HAP-1 (cell line): ENCODE measurements at places on chromosomes 13 and 19.

DNA sequence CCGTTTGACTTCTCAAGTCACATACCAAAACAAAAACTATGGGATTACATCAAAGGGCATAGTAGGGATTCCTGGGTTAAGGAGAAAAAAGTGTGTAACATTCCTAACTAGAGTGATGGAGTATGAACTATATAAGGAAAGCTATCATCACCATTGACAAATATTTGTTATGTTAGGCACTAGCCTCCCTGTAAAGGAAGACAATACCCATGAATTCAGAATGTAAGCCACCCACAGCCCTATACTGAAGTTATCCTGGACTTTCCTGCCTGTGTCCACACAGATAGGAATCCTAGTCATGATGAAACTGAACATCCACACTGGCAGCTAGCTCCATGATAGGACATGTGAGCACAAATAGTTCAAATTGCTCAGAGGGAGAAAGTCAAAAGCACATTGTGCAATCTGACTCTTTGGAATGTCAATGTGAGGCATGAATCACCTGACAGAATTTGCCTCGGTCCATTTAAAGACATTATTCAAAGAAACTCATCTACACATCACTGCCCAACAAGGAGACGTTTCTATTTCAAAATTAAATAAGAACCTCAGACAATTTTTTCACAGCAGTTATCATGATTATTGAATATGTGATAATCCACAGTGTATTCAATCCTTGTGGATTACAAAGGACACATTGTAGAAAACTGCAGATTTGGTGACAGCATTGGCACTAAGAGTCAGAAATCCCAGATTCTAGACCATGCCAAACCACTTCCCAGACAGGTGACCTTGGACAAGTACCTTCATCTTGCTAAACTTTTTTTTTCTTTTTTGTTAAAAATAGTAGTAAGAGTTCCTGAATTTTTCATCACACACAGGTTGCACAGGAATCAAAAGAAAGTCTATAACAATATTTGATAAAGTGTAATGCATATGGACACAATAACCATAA is 529.3 kb downstream of the IRS2 start:
- no peak for DNase-seq

DNA sequence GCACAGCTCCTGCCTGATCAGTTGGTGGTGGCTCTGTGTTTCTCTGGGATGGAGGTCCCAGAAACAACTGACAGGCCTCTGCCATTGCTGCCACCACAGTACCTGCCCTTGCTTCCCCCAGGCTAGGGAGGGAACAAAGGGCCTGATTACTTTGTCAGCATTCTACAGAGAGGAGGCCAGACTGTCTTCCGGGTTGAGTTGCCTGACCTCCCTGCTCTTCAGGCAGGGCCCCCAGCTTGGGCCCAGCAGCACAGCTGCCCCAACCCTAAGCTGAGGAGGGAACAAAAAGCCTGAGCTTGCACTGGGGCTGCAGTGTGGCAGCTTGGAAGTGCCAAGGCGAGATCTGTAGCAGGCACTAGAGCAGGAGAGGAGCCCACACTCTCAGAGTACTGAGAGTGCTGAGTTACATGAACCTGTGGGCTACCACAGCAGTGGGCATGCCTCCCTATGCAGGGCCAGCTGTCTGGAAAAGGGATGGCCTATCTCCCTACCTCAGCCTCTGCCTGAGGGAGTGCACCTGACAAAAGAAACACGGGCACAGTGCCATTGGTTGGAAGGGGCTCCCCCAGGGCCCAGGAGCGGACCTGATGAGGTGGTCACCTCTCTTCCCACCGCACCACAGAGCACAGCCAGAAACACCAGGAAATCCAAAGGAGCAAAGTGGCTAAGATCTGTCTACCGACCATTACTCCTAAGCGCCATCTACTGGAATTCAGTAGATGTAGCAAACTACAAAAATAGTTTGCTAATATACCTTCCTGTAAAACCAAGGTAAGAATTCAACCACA is 24.4 kb downstream of the SLC25A15 start:
- no peak for DNase-seq

- DNase-seq: no peak
Observed at GRCh38 chr13:100823448-100823847, 148.9 kb upstream of the TMTC4 start.

DNA sequence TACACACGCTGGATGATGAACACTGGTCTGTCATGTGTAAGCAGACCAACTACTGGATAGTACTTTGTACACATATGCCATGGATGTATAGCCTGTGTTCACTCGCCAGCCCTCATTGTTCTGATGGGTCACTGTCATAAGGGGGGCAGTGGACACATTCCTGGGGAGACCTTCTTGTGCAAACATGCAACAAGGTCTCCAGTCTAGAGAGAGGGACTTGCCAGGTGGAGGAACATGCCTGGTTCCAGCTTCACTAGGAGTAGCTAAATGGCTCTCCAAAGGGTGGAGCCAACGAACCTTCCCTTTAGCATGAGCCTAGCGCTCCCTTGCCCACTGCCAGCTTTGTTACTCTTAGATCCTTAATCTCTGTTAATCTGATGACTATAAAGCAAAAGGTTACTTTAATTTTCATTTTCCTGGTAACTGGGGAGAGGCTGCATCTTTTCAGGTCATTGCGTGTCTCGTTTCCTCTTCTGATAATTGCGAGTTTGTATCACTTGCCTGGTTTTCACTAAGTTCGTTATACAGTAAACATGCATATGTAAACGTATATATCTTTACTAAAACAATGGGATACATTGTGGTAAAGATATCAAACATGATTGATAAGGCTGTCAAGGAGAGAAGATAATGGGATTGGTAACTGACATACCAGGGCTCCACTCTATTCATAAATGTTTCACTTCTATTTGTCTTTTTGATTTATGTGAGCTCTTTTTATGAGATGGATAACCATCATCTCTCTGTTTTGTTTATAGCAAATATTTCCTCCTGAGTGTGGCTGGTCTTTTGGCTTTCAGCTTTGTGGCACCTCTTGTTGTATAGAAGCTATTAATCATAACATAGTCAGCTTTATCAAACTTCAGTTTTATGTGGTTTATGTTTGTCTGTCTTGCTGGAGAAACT is 235.2 kb upstream of the SGCG start:
- no peak for DNase-seq

DNA sequence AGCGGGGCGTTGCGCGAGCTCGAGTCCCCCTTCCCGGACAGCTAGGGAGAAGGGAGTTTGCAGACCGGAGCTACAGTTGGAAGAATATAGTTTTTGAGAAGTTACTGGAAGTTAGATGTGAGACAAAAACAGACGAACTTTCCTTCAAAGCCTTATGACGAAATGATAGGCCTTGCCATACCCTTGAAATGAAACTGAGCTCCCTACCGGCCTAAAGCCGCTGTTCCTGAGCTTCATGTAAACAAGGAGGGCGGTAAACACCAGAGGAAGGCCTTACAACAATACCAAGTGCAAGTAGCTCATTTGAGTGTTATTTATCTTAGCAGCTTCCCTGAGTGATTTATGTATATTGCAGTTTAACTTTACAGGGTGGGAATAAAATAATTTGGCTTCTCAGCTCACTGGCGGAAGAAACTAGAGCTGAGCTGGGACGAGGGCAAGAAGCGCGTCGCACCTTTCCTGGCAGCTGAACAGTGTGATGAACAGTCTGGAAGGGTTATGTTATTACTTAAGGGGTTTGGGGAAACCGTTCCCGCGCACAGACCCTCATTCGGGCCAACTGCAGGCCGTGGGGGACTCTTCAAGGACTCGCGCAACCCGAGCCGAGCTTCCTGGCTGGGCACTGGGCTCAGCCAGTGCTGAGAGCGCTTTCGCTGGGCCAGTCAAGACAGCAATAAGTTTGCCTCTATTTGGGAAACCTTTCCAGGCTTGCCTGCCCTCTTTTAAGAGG is 111.2 kb downstream of the KCNRG start:
- DNase-seq: no peak

DNA sequence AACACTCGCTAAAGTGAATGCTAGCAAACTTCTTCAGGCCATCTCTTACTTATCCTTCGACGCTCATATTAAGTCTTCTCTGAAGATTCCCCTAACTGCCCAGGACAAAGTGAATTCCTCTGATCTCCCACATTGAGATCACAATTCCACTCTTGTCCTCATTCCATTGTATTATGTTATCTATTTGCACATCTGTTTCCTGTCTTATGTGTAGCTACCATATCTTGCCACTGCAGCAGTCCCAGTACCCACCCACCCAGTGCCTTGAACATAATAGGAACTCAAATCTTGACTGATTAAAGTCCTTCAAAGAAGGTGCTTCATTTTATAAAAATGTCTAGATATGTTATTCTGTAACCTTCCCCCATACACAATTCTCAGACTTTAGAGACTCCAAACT is 702.3 kb downstream of the DIAPH3 start:
- DNase-seq: no peak

- no peak for DNase-seq
Observed at GRCh38 chr13:44257796-44258195, 115.8 kb upstream of the SERP2 start.

DNA sequence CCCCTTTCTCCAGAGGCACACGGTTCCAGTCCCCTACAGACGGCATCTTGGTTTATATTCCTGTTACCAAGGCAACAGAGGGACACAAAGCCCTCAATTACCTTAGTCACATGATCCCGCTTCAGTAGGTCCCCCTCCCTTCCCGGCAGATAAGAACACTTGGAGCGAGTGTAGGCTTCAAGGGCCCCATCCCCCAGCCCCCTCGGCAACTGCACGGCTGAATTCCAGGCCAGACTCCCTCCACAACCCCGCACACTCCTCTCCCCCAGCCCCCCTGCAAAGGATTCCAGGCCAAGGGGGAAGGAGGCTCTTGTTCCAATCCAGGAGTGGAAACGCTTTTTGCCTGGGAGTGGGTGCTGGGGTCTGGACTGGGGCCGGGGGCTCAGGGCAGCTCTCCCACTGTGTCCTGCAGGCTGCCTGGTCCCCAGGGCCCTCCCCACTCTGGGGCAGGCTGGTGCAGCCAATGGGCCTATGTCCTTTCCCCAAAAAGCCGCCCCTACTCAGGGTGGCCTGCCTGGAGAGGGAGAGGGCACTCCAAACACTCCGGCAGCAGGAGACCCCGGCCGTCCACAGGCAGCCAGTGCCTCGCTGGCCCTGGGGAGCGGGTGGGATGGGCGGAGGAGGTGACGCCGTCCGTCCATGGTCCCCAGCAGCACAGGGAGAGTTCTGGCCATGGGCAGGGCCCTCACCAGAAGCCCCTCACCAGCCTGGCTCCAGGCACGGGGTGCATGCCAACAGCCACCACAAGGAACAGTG is 62.6 kb downstream of the MLLT1 start:
- DNase-seq: peak; percentile 83

DNA sequence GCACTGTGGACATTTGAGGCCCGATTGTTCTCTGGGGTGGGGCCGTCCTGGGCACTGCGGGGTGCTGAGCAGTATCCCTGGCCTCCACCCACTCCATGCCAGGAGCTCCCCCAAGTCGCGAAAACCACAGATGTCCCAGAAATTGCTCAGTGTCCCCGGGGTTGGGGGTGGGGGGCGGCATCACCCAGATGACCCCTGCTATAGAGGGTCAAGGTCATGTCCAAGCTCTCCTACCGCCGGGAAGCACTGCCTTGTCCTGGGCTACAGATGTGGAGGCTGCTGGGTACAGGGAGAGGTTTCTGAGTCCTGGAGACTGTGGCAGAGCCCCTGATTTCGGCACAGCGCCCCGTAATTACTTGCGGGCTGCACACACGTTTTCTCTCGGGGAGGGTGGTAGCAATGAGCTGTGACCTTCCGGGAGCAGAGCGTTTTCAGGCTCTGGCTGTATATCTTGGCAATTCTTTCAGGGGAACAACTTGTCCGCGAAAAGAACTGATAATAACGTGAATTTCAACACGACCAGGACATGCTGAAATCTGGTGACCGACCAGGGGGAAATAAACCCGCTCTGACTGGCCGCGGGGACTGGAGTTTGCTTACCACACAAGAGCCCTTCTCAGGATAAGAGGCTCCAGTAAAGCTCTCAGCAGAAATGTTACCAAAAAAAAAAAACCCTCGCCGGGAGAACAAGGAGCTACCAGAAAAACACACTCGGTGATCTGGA is 68.1 kb downstream of the GNG7 start:
- no peak for DNase-seq

DNA sequence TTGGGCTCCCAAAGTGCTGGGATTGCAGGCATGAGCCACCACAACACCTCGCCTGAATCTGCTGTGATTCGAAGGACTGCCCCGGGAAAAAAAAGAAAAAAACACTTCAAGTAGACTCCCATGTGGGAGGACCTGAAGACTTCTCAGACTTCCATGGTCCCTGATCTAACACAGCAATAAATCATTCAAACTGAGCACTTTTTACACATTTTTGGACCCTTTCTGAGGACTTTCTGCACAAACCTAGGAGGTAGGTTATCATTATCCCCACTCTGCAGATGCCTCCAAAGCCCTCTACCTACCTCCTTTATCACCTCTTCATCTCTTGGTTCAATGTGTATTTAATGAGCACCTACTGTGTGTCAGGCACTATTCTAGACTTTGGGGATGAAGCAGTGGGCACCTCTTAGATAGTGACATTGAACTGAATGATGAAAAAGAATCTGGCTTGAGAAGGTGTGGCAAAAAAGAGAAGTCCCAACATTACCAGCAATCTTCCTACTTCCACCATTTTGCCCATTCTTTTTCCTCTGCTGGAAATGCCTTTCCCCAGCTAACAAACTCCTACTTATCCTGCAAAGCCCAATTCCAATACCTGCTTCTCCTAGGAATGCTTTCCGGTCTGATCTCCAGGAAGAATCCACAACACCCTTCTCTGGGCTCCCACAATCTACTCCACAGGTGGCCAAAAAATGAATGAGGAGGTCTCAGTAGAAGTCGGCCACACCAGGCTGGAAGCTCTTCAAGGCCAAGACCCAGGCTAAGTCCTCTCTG is 1.6 kb upstream of the CLPP start:
- no peak for DNase-seq

GRCh38 chr13:93689333-93689732 is 462.7 kb downstream of the GPC6 start:
- no peak for DNase-seq

GRCh38 chr13:35349052-35349451 is 127.4 kb downstream of the MAB21L1 start:
- DNase-seq: no peak

DNA sequence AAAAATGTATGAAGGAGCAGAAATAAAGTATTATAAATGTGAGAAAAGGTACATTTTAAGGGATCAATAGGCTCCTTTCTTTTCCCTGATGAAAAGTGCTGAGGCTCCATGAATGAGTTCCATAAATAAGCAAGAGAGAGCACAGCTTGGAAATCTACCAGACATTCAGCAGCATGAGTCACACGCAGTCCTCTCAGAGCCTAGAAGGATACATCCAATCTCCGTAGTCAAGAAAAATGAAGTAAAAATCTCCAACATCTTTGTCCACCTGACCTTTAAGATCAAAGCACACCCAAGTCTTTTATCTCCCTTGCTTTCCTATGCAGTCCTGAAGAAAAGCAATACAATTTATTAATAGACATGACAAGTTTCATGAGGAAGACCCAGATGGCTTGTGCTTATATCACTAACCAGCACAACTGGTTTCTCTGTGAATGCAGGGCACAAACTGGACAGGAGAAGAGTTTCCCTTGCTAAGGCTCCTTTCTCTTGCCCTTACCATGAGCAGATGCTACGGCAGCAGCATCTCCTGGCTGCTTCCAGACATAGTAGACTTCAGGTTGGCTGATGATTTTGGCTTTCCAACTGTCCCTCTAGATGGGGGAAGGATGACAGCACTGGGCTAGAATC is 730.8 kb downstream of the EFNB2 start:
- no peak for DNase-seq
